T-cell (primary cell): ENCODE measurements at places on chromosomes 11 and 22.

DNA sequence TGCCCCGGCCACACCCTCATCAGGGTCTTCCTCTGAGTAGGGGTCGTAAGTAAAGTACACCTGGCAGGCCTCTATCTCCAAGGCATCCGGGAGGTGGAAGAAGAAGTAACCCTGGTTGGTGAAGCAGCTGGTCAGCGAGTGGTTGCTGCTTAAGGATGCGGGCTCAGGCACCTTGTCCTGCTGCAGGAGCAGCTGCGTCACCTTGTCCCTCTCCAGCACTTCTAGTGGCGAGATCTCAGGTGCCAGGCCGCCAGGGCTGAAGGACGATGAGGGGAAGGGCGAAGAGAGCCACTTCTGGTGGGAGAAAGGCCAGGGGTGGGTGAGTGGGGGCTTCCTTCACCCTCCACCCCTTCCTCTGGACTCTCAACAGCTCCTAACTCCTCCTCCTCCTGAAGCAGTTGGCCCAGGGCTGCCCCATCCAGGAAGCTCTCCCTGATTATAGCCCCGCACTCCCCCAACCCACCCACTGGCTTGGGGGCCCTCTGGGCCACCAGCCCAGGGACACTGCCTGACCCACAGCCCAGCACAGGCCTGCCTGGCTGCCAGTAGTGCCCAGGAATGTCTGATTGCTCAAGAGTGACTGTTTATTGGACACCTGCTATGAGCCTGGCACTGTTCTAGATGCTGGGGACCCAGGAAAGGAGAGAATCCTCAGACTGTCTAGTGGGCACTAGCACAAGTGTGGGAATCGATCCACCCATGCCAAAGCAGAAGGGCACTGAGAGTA, 19.2 kb upstream of the TMPRSS6 start:
- no peak for DNase-seq

DNA sequence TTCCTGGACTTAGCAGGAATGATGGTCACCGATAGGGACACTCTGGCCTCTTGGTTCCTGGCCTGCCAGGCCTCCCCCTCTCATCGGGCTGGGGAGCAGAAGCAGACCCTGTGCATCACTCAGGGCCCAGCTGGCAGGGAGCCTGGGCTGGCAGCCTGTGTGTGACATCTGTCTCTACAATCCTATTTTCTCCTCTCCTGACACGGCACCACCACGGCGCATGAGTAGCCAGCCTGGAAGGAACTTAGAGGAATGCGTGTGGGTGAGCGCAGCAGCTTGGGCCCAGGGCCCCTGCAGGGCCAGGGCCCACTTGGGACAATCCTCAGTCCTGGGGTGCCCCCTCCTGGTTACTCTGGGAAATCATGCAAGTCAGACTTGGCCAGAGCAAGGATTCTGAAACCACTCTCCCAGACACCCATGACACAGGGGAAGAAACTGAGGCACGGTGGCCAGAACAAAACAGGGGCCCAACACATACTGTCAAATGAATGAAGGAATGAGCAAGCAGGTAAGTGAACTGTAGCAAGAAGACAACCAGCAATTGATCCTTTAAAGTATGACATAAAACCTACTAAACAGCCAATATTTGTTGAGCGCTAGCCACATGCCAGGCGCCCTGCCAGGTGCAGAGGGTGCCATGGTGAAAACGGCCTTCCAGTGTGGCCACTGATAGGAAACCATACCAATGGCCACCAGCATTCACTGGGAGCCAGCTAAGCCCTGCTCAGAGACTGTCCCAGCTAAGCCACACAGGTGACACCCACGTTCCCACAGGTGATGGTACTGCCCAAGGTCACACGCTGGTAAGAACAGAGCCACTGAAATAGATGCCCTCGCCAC, 13.3 kb downstream of the RSPH14 start:
- peak; percentile 60 for DNase-seq

GRCh38 chr11:29161191-29161590, 855.6 kb downstream of the KCNA4 start:
- no peak for DNase-seq

- DNase-seq, result no peak
Observed at GRCh38 chr11:1229471-1230120, 6.7 kb downstream of the MUC5B start.

DNA sequence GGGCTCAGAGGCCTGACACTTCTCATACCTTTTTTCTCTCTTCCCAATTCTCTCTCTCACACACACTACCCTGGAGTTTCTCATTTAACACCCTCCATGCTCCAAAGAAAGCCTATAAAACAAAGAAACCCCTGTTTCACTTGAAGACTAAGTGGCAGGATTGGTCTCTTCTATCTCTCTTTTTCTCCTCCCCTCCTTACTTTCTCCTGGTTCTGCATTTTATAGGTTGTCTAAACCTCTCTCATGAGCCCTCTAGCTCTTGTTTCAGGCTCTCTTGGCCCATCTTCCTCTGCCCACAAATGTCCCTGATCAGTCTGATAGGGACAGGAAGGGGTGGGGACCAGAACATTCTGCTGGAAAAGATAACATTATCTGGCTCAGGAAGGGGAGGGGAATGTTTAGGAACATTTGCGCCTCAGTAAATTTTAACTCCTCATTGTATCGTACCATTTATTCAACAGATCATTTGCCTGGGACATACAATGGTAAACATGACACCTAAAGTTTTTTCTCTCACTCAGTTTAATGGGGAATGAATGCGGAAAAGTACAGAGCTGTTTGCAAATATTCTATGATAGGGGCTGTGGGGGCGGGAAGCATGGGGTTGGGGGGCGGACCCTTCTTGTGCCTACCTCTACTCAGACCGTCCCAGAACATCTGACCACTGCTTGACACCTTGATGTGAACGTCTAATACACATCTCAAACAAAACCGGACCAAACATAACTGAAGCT, 10.8 kb downstream of the CRYBA4 start:
- DNase-seq, result no peak
